Activated naive CD4-positive, alpha-beta T cell treated with anti-CD3 and anti-CD28 coated beads, Interleukin-2, amount 10 ng/mL, durations not matched to agents 7 days and 5 days (primary cell): ENCODE measurements at places on chromosomes 13 and 19.

DNA sequence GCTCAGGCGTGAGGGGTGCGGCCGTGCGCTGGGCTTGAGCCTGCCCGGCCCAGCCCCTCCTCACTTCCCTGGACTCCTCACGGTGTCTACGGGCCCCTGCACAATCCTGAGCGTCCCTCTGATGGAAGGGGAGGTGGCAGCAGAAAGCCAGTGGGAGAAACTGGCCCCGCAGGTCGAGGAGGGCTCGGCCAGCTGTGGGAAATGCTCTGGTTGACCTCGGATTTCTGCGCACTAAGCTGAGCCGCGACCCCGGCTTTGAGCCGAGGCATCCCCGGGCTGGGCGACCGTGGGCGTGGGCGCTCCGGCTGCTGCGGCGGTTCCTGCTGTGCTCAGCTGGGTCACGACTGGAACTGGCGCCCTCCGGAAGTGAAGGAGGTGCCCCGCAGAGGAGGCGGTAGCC is 70.1 kb downstream of the ZNF208 start:
- no peak overlapping the region for H3K4me3 ChIP-seq
- no peaks in the 10 kb centered on the region for H3K36me3 ChIP-seq
- DNase-seq, result no peak
- H3K27me3 ChIP-seq, result no peaks in the 10 kb centered on the region
- H3K4me1 ChIP-seq, result no peaks in the 10 kb centered on the region

DNA sequence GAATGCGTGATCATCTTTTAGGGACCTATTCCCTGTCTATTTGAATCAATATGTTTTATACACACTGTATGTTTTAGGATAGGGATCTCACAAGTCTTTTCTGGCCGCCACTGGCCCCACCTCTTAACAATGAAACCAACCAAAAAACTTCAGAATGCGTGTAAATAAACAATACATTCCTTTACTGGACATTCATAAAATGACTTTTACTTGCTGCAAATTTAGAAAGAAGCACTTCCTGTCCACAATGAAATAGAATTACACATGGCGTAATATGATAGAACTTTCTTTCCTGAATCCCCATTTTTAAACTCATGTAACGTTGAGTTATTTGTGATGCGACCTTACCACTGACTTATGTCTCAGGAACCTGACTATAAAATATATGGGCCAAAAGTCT is 233.6 kb downstream of the SLITRK6 start:
- H3K27me3 ChIP-seq, result no peaks in the 10 kb centered on the region
- no peaks in the 10 kb centered on the region for H3K36me3 ChIP-seq
- no peak overlapping the region for H3K27ac ChIP-seq
- no peaks in the 10 kb centered on the region for H3K4me1 ChIP-seq

GRCh38 chr13:32407854-32408253 is 20.1 kb downstream of the N4BP2L1 start:
- H3K27ac ChIP-seq, result no peak overlapping the region
- peaks cover 20% of the 10 kb centered on the region for H3K4me1 ChIP-seq
- no peaks in the 10 kb centered on the region for H3K27me3 ChIP-seq
- no peak for DNase-seq

GRCh38 chr19:10190026-10190425 is 4.7 kb downstream of the DNMT1 start:
- H3K27me3 ChIP-seq, result peaks cover 4% of the 10 kb centered on the region
- peaks cover 46% of the 10 kb centered on the region for H3K36me3 ChIP-seq
- no peak overlapping the region for H3K4me3 ChIP-seq
- no peak for DNase-seq
- H3K4me1 ChIP-seq, result peaks cover 47% of the 10 kb centered on the region

- H3K4me1 ChIP-seq, result peaks cover 7% of the 10 kb centered on the region
- no peaks in the 10 kb centered on the region for H3K36me3 ChIP-seq
- H3K4me3 ChIP-seq, result no peak overlapping the region
- no peak for DNase-seq
- no peak overlapping the region for H3K27ac ChIP-seq
- peaks cover 42% of the 10 kb centered on the region for H3K27me3 ChIP-seq
Measured at GRCh38 chr19:55333870-55334269, 5.8 kb upstream of the KMT5C start.
